Esophagus squamous epithelium (tissue), 5 donors: ENCODE measurements at places on chromosomes 6 and 20.

DNA sequence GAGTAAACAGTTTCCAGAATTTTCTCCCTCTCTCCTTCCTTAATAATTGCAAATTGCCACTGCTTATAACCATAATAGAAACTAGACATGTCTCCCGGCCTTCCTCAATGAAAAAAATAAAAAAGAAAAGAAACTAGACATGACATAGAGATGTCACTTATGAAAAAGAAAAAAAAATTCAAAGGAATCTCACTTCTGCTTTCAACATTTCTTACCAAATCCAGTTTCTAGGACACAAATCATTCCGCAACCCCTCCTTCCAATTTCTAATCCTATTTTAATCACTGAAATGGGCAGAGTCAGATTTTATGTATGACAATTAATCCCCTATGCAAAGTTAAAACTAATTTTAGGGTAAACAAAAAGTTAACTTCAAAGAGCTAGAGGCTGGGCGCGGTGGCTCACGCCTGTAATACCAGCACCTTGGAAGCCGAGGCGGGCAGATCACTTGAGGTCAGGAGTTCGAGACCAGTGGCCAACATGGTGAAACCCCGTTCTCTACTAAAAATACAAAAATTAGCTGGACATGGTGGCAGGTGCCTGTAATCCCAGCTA, 40.1 kb upstream of the EEF1A1 start:
- H3K4me1 ChIP-seq: no peaks in the 10 kb centered on the region

DNA sequence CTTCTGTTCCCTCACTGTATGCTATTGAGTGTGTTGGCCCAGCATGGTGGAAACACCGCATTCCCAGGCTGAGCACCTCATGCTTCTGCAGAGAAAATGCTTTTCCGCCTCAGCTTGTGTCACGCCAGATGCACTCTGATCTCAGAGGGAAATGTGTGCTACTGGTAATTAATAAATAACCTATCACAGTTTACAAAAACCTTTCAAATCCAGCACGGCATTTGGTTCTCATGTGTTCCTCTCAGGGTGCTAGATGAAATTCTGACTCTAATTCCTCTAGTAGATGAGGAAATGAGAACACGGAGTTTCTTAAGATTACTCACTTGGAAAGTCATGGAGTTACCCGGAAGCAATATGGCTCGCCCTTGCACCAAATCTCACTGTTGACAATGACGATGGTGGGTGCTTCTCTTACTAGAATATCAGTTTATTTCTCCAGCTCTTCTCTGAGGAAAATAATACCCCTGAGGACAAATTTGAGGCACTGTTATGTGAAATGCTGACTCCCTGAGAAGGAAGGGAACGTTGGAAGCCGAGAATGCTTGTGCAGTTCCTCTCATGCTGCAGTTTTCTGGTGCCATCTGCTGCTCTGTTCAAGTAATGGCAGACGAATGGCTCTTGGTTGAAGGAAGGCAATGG, 116.6 kb downstream of the RNF144B start:
- H3K36me3 ChIP-seq: no peaks in the 10 kb centered on the region
- no peaks in the 10 kb centered on the region for H3K27me3 ChIP-seq
- DNase-seq: no peak
- H3K4me1 ChIP-seq: peaks cover 19% of the 10 kb centered on the region

DNA sequence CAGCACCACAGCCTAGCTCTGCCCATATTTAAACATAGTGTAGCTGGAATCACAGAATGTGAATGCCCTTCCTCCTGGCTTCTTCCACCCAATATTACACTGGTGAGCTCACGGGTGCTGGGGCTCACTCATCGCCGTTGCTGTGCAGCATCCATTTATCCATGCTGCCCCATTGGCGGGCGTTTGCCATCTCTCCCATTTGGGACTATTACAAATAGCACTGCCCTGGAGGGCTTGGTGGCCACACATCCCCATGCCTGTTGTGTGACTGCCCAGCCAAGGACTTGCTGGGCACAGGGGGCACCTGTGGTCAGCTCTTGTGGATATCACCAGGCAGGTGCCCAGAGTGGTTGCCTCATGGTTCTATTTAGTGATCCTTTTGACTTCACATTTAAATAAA, 54.5 kb upstream of the ENTPD6 start:
- H3K27ac ChIP-seq: no peak overlapping the region
- DNase-seq: no peak
- H3K4me1 ChIP-seq: no peaks in the 10 kb centered on the region

GRCh38 chr6:129646642-129647041, 63.3 kb downstream of the ARHGAP18 start:
- no peak overlapping the region for H3K27ac ChIP-seq
- H3K36me3 ChIP-seq: no peaks in the 10 kb centered on the region
- no peak overlapping the region for H3K4me3 ChIP-seq
- peaks cover 27% of the 10 kb centered on the region for H3K4me1 ChIP-seq

- no peak for DNase-seq
- H3K36me3 ChIP-seq: no peaks in the 10 kb centered on the region
- no peak overlapping the region for H3K27ac ChIP-seq
- H3K4me1 ChIP-seq: peaks cover 17% of the 10 kb centered on the region
These were observed 16.6 kb upstream of the TXLNB start for GRCh38 chr6:139308286-139308916.
